Left ventricle myocardium inferior (tissue), 1 donor: ENCODE measurements at places on chromosomes 12 and 14. TPM values are rescaled to one million over a fixed set of nuclear protein-coding genes. Genes with fewer than 3 reads are reported as not detected.

- DNase-seq: no peak
Measured at GRCh38 chr14:103943673-103944072, 1.3 kb upstream of the RD3L start.

GRCh38 chr12:30719060-30719459 is 23.4 kb upstream of the IPO8 start:
- no peak for DNase-seq

DNA sequence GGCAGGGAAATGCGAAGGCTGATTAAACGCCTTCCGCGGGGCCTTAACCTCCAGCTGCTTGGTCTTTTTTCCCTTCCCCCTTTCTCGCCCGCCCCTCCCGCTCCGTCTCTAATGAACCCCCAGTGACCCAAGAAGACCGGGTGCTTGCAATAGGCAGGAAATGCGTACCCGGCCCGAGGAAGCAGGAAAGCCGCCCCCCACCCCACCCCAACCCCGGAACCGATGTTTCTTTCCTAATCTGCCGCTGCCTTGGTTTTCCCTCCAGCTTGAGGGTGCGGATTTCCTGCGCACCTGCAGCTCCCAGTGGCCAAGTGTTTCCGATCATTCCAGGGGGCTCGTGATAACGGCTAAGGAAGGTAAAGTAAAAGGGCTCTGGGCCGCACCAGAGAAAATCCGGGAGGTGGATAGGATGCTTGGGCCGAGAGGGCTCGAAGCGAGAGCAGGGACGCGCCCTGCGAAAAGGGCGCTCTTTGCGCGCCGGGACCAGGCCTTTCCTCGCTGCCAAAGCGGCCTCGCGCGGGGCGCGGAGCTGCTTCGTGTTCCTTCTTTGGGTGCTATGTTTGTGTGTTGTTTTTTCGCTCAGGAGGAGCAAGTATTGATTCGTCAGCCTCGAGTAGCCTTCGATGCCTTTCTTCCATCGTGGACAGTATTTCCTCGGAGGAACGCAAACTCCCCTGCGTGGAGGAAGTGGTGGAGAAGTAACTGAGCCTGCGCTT is 983 bp downstream of the MYF6 start:
- DNase-seq: no peak

GRCh38 chr12:123659996-123660727 is 10.8 kb upstream of the TCTN2 start:
- DNase-seq: no peak

- DNase-seq: no peak
Measured at GRCh38 chr12:56469007-56469930, 891 bp downstream of the SPRYD4 start.

- no peak for DNase-seq
Measured at GRCh38 chr14:99884834-99885648, 91.8 kb downstream of the EML1 start.

- DNase-seq: no peak
Measured at GRCh38 chr14:68462683-68463082, 330.2 kb downstream of the ZFP36L1 start.

DNA sequence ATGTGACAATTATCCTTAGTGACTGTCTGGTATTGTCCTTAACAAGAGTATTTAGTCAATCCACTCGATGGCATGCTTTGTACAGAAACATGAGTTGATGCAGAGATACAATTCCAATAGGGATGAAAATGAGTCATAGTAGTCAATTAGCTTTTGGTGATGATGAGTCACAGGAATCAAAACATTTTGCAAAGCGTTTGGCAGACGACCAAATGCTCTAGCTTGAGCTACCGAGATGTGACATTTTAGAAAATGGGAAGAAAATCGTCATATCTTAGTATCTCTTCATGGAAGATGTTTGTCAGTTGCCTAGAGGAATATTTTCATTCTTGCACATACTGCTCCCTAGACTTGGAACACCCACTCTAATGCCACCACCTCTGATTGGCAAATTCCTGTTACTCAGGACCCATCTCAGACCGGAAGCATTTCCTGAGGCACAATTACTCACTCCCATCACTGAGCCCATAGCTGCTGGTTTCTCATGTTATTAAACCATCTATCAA is 95.0 kb downstream of the LMNTD1 start:
- no peak for DNase-seq

DNA sequence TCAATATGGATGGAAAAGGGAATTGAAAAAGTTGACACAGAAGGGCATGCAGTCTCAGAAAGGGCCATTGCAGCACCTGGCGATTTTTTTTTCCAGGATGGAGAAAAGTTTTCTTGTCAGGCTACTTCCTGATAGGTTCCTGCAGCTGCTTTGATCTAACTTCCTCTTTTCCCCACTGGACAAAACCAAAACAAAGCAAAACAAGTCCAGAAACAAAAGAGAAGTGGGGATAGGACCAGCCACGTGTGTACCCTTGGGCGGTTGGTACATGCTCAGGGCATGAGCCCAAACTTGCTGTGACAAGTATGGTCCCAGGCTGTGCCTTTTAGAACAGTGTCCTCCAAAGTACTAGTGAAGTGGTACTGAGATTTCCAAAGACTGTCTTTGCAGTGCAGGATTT is 89.8 kb downstream of the CHST11 start:
- no peak for DNase-seq

- DNase-seq: no peak
Measured at GRCh38 chr14:103314496-103315277, 19.4 kb upstream of the EIF5 start.

GRCh38 chr12:2768224-2768961 is 26.4 kb upstream of the FKBP4 start:
- no peak for DNase-seq

DNA sequence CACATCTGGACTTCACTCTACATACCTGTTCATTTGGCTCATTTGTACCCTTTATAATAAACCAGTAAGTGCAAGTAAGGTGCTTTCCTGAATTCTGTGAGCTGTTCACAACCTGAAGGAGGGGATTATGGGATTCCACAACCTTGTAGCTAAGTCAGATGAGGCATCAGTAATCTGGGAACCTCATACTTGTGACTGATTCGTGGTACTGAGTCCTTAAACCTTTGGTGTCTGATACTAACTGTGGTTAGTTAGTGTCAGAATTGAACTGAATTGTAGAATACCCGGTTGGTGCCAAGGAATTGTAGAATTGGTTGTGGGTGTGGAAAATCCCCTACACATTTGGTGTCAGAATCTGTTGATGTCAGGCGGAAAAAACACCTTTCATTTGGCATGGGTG is 83.4 kb downstream of the TMX1 start:
- DNase-seq: no peak

DNA sequence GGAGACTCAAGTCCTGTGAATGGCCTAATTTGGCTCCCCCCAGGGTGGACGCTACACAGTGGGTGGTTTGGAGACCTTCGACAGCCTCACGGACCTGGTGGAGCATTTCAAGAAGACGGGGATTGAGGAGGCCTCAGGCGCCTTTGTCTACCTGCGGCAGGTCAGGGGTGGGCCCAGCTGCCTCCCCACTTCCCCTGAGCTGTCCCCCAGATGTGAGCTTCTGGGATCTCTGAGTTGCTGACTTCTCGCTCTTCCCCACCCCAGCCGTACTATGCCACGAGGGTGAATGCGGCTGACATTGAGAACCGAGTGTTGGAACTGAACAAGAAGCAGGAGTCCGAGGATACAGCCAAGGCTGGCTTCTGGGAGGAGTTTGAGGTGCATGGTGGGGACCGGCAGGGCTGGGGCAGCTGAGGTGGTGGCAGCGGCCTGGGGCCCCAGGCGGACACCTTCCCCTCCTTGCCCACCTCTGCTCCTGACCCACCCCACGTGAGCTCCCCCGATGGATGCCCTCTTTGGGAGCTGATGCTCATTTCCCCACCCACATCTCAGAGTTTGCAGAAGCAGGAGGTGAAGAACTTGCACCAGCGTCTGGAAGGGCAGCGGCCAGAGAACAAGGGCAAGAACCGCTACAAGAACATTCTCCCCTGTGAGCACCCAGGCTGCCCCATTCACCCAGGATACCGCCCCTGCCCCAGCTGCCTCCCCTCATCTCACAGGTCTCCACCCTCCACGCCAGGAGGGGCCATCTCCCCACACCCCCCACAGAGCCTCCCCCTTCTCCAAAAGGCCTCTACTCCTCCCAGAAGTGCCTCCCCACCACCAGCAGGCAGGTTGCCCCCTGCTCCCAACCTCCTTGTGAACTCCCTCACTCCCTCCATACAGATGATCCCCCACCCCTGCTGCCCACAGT is 4.2 kb downstream of the PTPN6 start:
- DNase-seq: peak; percentile 2

GRCh38 chr14:34322940-34323418 is 139.1 kb downstream of the SPTSSA start:
- peak; percentile 34 for DNase-seq

DNA sequence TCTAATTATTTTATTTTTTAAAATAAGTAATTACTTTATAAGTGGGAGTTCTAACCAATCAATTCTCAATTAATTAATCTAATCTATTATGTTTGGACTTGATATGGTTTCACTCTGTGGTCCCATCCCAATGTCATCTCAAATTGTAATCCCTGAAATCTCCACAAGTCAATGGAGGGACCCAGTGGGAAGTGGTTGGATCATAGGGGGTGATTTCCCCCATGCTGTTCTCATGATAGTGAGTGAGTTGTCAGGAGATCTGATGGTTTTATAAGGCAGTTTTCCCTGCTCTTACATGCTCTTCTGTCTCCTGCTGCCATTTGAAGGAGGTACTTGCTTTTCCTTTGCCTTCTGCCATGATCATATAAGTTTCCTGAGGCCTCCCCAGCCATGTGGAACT is 836.1 kb downstream of the GALC start:
- DNase-seq: no peak

DNA sequence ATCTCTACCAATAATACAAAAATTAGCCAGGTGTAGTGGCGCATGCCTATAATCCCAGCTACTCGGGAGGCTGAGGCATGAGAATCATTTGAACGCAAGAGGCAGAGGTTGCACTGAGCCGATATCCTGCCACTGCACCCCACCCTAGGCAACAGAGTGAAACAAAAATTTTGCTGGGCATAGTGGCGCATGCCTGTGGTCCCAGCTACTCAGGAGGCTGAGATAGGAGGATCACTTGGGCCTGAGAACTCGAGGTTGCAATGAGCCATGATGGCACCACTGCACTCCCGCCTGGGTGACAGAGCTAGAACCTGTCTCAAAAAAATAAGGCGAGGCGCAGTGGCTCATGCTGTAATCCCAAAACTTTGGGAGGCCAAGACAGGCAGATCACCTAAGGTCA is 9.5 kb downstream of the ATXN2 start:
- no peak for DNase-seq

DNA sequence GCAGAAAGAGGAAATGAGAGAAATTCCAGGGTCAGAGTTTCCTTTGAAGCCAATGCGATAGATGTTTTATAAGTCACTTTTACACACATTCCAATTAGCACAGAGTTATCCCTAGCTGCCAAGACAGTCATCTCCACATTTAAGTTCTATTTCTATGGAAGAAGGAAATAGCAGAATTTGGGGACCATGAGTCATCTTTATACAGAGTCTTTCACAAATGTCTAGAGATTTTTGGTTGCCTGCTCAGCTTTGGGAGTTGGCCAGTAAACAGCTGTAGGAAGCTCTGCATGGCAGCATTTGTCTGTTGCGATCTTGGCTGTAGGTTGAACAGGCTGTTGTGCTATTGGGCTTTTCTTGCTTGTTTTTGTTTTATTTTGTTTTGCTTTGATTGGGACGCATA is 884.3 kb downstream of the GALC start:
- DNase-seq: no peak

- DNase-seq: peak; percentile 34
Measured at GRCh38 chr14:64549791-64550620, at the start of gene PPP1R36. PPP1R36 (plus strand) TSS chr14:64549961; CDS start chr14:64549998, 37 bp downstream.

DNA sequence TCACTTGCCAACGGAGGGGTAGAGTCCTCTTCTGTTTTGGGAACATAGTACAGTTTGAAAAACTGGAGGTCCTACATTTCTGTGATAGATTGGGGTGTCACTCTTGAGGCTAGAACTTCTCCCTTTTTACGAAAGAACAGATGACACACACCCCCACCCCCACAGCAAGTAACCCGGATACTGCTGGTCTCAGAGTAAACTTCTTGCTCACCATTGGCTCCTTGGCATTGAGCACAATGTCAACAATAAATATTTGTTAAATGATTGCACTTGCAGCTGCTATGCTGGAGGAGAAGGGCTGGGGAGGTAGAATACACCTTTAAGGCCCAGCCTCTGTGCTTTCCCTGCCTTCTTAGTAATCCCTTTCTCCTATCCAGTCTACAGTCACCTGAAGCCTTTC is 149.8 kb downstream of the TGFB3 start:
- no peak for DNase-seq

DNA sequence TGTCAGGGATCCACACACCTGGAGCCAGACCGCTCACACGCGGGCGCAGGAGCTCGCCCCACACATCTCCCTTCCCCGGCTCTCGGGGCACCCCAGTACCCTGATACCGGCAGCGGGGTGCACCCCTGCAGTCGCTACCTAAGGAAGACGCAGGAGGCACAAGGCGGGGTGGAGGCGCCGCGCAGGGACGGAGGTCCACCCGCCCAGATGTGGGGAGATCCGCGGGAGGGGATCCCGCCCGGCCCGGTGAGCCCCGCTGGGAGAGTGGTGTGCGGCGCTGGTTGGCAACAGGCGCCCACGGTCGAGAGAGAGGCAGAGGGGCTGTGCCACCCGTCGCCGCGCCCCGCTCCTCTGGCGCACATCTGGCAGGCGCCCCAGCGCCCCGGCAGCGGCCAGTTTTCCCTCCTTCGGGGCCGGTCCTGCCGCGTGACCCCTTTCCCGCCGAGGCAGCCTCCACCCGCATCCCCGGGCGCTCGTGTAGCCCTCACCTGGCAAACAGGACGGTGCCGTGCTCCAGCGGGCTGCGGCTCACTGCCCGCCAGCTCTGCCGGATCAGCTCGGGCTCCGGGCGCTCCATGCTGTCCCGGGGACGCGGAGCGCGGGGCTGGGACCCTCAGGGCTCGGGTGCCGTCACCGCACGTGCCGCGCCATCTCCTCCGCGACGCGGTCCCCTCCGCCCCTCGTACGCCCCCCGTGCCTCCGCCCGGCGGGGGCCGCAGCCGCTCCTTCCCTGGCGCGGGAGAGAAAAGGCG is 469 bp downstream of the NGB start:
- no peak for DNase-seq

GRCh38 chr12:104673696-104674482 is 217.1 kb downstream of the CHST11 start:
- DNase-seq: no peak

GRCh38 chr12:115464661-115465060 is 780.7 kb upstream of the TBX3 start:
- no peak for DNase-seq

GRCh38 chr12:2693980-2694610 is 100.7 kb upstream of the FKBP4 start:
- DNase-seq: no peak

- no peak for DNase-seq
Measured at GRCh38 chr12:120119271-120119973, 2.9 kb upstream of the RAB35 start.

The GZMH gene
- total RNA-seq: not detected

The DMAC2L gene
- 28.3 TPM for total RNA-seq

The HOXC11 gene
- total RNA-seq: not detected

The CARMIL3 gene
- total RNA-seq: 0.11 TPM

The TAS2R7 gene
- total RNA-seq: not detected

The BIN2 gene
- 1.6 TPM for total RNA-seq

The SUOX gene
- 36.0 TPM for total RNA-seq

The MUCL1 gene
- not detected for total RNA-seq

The RIMBP2 gene
- total RNA-seq: not detected
